ENCODE measurements at places on chromosomes 7 and 10. TPM values are rescaled to one million over a fixed set of nuclear protein-coding genes. Genes with fewer than 3 reads are reported as not detected.

The EEF1AKMT2 gene
- 23.0 TPM for total RNA-seq

The GPR146 gene
- total RNA-seq = 0.21 TPM

DNA sequence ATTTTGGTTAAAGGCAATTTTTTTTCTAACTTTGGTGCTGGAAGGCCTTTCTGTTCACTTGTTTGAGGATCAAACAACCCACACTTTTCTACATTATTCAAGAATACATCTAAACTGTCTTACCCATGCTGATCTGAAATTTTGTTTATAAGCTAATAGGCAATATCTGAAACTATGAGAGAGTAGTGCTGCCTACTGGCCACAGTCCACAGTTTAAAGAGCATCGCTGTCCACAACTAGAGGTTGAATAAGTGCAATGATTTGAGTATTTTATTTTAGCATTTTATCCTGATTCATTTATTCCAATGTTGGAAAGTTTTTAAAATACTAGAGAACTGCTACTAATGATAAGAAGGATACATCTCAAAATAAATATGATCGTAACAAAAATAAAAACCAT lies 306.9 kb downstream of the ELMO1 start:
- DNase-seq = no peak

GRCh38 chr10:111934931-111935330 lies 248.6 kb downstream of the GPAM start:
- DNase-seq = no peak

The SPDYE5 gene
- not detected for total RNA-seq

The AS3MT gene
- total RNA-seq = 0.18 TPM
